ENCODE measurements at places on chromosomes 7 and 10.

GRCh38 chr10:6269953-6270867 lies 67.5 kb downstream of the PFKFB3 start:
- peak; percentile 38 for DNase-seq

- no peak for DNase-seq
Observed at GRCh38 chr7:73746378-73746777, 7.8 kb upstream of the ABHD11 start.

DNA sequence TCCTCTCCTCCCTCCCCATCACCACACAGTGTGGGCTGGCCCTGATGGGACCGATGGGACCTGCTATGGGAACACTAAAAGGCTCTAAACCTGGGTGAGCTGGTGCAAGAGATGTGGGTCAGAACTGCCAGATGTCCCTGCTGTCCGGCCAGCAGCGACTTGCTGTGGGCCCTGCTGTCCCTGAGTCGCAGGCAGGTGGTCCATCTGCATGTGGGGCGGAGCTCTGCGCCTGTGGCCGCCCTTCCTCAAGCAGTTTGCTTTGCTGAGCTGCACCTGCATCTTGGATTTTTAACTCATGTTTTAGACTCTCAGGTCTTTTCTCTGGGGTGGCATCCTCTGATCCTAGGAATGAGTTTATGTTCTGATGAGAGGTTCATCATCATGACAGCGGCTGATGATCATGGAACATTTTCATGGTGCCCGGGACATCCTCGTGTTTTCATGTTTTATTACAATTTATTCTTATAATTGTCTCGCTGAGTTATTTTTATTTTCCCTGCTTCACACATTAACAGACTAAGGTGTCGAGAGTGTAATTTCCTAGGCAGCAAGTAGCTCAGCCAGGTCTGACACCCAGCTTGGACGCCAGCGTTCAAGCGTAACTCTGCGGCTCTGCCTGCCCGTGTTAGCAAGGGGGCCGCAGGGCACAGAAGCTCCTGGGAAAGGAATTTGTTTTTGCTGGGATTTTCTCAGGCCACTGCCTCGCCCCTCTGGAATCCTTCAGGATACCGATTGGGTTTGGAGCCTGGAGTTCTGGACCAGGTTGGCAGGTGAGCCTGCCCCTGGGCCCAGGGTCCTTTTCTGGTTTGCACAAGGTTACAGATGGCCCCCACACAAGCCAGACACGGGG lies 615.2 kb upstream of the FOXK1 start:
- no peak for DNase-seq

- no peak for DNase-seq
Observed at GRCh38 chr7:30458311-30458710, 20.3 kb downstream of the NOD1 start.

- DNase-seq, result no peak
Observed at GRCh38 chr7:125423458-125424155, 494.0 kb upstream of the POT1 start.

DNA sequence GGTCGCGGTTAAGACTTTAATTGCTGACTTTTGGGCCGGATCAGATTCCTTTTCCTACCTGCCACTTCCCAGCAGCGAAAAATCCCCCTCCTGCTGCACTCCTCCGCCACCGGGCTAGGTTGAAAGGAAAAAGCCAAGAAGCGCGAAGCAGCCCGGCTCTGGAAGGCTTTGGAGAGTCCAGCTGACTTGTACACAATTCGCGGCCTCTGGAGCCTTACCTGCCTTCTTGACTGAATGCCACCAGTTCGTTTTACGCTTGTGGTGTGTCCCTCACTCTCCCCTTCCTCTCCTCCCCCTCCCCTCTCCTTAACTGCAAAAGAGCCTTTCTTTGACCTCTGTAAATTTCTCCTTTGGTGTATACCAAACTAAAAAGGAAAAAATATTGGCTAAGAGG lies 2.7 kb upstream of the FEZF1 start:
- no peak for DNase-seq

DNA sequence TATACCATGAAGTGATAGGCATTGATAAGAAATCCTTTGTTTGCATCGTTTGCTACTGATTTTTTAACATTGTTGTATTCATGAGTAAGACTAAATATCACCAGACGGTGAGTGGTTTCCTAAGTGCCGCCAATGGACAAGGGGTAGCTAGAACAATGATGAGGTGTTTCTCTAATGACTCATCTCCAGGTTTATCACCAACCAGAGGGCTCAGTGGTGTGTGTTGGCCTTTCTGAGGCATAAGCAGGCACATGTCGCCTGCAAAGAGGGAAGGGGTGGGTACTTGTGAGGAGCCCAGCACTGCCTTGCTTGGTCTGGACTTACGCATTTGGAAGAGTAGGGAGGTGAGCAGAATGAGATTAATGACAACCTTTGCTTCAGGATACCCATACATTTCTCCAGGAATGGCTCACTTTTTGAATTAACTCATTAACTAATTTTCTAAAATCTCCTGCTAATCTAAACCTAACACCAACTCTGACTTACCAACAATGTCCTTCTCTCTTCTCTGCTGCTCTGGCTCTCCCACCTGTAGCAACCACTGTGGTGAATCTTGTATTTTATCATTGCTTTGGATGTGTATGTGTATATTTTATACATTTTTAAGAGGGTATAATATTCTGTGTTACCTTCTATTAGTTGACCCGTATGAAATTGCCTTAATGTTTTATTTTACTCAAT lies 722.6 kb downstream of the GRID1 start:
- no peak for DNase-seq

DNA sequence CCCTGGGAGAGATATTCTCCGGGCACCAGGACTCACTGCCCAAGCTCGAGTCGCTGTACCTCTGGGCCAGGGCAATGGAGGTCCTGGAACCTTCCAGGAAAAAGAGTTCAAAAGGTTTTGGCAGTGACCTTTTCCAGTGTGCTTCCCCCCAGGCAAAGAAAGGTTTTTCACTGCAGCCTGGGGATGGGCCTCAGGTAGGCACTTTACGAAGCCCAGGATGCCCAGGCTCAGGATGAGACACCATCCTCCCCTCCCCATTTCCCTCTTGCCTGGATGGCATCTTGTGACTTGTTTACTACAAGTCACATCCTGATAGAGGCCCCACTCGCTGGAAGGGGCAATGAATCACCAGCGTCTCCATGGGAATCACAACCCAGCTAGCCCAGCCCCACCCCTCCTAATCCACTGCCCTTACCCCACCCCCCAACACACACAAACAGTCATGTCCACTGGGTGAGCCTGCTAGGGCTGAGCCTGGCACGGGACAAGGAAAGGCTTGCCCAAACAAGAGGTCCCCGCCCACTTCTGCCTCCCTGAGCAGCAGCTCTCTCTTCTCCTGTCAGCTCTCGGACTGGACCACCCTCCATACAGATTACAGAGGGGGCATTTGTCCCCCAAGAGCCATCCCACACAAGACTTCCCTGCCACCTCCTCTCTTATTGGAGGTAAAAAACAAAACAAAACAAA lies 93.8 kb upstream of the SMNDC1 start:
- DNase-seq, result no peak

DNA sequence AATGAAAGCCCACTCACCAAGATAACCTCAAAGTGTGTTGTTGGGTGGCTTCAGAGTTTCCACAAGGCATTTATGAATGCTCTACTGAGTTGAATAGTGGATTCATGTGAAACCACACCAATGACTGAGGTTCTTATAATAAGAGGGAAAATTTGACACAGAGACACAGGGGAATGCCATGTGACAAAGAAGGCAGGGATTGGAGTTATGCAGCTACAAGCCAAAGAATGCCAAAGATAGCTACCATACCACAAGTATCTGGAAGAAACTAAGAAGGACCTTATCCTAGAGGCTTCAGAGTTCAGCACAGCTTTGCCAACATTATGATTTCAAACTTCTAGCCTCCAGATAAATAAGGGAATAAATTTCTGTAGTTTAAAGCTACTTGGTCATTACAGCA lies 68.0 kb upstream of the PCDH15 start:
- DNase-seq, result no peak

DNA sequence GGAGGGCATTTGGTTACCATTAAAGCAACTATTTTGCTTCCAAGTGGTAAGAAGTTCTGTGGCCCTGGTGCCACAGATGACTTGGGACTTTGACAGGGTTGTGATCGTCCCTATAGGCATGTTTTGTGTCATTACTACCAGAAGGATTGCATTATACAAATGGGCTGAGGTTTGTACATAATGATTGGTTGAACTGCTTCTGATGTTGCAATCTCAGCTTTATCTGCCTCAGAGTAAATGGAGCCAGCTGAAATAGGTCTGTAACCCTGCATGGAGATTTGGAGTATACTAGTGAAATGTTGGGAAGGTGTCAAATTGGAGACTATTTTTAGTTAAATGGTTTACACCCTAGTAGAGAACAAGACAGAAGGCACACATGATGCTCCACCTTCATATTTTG lies 46.1 kb upstream of the SEPTIN7 start:
- no peak for DNase-seq

- no peak for DNase-seq
Observed at GRCh38 chr10:12656518-12657142, 307.3 kb downstream of the CAMK1D start.

GRCh38 chr10:133364645-133365431 lies 7.0 kb upstream of the FUOM start:
- no peak for DNase-seq

GRCh38 chr10:7300384-7300971 lies 110.4 kb downstream of the SFMBT2 start:
- no peak for DNase-seq

DNA sequence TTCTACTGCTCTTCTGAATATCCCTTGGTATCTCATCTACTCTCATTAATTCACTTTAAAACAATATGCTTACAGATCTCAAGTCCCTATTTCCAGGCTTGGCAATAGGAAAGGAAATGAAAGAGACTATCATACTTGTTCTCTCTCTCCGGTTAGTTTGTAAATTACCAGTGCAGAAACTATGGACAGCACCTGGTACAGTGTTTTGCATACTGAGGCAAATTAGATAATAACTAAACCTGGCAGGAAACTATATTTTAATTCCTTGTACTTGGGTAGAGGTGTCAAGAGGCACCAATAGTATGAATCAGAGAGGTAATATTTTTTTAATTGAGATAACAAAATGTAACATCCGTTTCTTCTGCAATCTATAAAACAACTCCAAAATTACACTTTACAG lies 97.7 kb upstream of the TMEM196 start:
- DNase-seq, result no peak

GRCh38 chr7:88347090-88347489 lies 40.4 kb upstream of the STEAP4 start:
- no peak for DNase-seq

DNA sequence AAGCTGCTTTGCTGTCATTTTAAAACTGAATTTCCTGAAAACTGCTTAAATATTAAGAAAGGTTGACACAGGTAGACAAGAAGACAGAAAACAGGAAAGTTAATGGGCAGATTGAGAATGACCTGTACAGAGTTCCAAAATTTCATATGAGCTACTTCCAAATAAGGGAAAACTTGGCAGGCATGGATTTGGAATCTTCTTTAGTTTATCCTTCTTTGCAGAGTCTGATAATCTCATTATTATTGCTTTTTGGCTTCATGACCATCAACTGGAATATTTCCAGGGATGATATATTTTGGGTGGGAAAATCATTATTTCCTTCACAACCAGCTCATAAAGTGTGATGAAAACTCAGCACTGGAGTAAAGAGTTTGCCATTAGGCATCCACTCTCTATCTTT lies 346.5 kb upstream of the NPVF start:
- DNase-seq, result no peak

DNA sequence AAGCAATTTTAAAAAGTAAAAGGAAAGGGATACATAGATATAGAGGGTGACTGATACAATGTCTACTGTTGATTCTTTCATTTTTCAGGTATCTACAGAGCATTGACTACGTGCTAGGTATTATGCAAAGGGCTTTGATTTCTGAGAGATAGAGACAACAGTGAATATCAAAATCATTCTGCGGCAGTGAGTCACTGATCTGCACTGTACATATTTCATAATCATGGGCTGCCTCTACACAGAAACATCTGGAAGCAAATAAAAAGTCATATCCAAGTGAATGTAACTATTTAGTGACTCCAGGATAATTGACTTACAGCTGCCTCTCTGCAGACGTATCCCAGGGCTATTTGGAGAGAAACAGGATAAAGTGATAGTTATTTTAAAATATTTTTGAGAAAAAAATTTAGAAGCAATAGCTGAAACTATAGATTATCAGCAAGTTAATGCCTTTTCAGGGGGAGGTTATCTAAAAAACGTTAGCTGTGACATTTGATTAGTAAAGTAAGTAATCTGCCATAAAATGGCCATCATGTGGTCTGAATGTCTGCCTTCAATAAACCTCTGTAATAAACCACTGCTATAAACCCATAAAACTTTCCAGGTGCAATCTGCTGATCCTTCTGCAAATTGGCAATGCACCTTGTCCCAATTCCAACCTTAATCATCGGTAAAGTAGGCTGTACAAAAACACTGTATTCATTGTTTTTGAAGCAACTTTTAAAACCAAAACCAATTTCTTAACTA lies 43.7 kb downstream of the CPXM2 start:
- no peak for DNase-seq

DNA sequence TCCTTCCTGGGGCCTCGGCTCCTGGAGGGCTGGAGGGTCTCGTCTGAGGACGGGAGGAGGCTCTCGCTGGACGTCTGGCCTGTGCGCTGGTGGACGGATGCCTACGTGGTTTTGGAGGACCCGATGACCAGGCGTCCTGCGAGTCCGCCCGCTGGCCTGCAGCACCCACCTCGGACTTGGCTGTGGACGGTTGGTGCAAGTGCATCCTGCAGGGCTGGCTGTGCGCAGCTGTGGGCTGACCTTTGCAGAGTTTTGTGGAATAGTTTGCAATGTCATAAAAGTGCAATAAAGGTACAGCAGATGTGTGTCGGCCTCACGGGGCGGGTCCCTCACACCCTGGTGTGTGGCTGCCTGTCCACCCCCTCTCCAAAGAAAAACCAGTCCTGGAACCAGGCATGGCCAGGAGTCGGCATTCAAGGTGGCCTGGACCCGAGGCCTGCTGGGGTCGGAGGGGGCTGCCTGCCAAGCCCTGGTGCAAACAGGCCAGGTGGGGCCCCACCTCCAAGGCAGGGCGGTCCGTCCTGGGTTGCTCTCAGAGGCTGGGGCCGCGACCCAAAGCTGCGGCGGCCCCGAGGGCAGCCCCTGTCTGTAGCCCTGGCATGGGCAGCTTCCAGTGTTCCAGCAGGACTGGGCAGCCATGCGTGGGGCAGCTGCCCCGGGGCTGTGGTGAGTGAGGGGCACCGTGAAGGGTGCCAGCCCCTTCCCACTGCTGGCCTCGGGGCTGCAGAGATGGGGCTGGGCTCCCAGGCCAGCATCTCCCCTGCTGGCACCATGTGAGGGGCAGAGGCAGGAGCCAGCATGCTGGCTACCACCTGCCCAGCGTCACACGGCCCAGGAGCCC lies 29.3 kb upstream of the FOXL3 start:
- no peak for DNase-seq

DNA sequence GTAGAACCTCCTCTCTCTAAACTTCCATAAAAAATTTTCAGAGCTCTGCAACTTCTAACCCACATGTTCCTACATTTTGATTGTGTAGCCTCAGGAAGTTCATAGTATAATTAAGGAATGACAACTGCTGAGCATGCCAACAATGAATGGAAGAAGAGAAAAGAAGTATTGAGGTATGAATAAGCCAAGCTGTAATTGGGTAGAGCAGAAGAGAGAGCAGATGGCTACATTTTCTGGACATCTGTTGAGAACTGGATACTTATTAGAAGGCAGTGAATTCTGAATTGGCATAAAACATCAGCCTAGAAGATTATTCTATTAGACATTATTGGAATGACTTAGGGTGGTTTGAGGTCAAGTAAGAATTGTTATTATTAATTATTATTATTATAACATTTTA lies 728.3 kb upstream of the PHF14 start:
- no peak for DNase-seq
